Calu3 (cell line): ENCODE measurements at places on chromosomes 11 and 22. TPM values are rescaled to one million over a fixed set of nuclear protein-coding genes. Genes with fewer than 3 reads are reported as not detected.
A peak's percentile ranks its signal among the peaks of the same experiment; 100 is the strongest.

- DNase-seq, result no peak
- no peak overlapping the region for H3K27ac ChIP-seq
- no peak overlapping the region for H3K4me3 ChIP-seq
- no peaks in the 10 kb centered on the region for H3K27me3 ChIP-seq
These were observed 144.9 kb downstream of the PGR start for GRCh38 chr11:100984668-100985067.

- DNase-seq, result no peak
- no peaks in the 10 kb centered on the region for H3K27me3 ChIP-seq
- H3K36me3 ChIP-seq, result no peaks in the 10 kb centered on the region
- H3K4me3 ChIP-seq, result no peak overlapping the region
These were observed 133.2 kb downstream of the SLC1A2 start for GRCh38 chr11:35286126-35286525.

- H3K27me3 ChIP-seq, result peaks cover 13% of the 10 kb centered on the region
- H3K36me3 ChIP-seq, result peaks cover 27% of the 10 kb centered on the region
- DNase-seq, result peak; percentile 29
- no peaks in the 10 kb centered on the region for H3K4me1 ChIP-seq
- H3K27ac ChIP-seq, result peak overlapping the region; percentile 23
- H3K4me3 ChIP-seq, result peak overlapping the region; percentile 78
These were observed 1.1 kb upstream of the NECTIN1 start for GRCh38 chr11:119729951-119730613.

- no peak for DNase-seq
- no peak overlapping the region for H3K27ac ChIP-seq
- no peaks in the 10 kb centered on the region for H3K4me1 ChIP-seq
- H3K4me3 ChIP-seq, result no peak overlapping the region
- H3K27me3 ChIP-seq, result no peaks in the 10 kb centered on the region
These were observed 36.1 kb upstream of the OR8B8 start for GRCh38 chr11:124481365-124482323.

DNA sequence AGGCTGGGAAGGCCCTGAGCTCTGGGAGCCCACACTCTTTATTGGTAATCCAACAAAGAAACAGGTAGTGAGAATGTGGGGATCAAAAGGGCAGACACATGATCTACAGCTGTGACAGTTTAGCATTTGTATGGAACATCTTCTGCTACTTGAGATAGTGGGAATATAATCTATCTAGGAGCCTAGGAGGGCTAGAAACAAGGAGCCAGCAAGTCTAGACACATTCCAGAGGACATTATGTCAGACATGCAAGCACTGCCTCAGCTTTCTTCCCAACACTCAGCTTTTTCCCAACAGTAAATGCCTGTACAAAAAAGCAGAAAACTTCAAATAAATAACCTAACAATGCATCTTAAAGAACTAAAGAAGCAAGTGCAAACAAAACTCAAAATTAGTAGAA, 1150.6 kb upstream of the RAG2 start:
- H3K27ac ChIP-seq, result no peak overlapping the region
- H3K36me3 ChIP-seq, result no peaks in the 10 kb centered on the region
- H3K4me3 ChIP-seq, result no peak overlapping the region
- no peaks in the 10 kb centered on the region for H3K27me3 ChIP-seq

DNA sequence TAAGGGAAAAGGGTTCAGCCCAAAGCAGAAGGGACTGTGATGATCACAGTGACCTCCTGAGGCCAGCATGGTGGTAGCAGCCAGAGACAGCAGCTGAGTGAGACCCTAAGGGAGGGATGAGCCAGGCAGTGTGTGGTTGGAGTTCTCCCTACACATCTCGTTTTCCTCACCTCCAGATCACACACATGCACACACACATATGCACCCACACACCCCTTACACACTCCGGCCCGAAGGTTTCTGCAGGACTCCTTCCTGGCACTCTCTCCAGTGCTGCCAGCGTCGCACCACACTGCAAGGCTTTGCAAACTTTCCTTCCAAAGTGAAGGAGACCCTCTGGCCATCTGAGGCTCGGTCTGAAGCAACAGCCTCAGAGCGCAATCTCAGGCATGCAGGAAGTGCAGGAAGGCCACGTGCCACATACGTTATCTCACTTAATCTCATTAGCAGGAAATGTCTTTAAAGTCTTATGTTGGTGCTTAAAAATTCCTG, 26.9 kb upstream of the TP53I11 start:
- peak; percentile 42 for DNase-seq
- H3K36me3 ChIP-seq, result peaks cover 16% of the 10 kb centered on the region
- H3K27me3 ChIP-seq, result peaks cover 8% of the 10 kb centered on the region
- H3K4me1 ChIP-seq, result no peaks in the 10 kb centered on the region
- H3K27ac ChIP-seq, result no peak overlapping the region

DNA sequence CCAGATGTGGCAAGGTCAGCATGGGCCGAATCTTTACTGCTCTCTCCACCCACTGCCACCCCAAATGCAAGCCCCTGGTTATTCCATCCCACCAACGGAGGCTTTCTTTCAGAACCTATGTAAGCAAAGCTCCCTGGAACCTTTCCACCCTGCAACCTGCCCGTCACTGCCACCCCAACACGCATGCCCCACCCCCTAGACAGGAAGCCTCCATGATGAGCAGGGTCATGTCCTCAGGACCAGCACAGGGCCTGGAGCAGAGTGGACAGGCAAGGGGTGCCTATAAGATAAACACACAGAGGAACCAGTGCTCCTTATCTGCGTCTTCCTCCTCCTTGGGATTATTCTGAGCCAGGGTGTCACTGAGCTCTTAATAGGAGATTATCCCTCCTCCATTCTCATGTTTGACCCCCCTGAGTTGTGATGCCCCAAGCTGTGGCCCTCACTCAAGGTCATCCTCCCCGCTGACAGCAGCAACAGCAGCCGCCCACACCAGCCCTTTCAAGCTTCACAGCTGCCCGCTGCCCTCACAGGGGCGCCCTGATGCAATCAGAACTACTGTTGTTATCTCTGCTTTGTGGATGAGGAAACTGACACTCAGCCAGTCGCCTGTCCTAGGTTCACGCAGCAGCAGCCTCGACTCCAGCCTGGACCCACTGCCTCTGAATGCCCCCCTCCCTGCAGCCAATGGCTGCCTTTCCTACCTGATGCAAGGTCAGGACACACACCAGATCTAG, 647.3 kb downstream of the TBC1D22A start:
- H3K4me1 ChIP-seq, result no peaks in the 10 kb centered on the region
- no peak for DNase-seq
- H3K36me3 ChIP-seq, result no peaks in the 10 kb centered on the region
- peaks cover 29% of the 10 kb centered on the region for H3K27me3 ChIP-seq
- H3K27ac ChIP-seq, result no peak overlapping the region

- no peak for DNase-seq
- H3K4me3 ChIP-seq, result no peak overlapping the region
- H3K4me1 ChIP-seq, result peaks cover 20% of the 10 kb centered on the region
- H3K36me3 ChIP-seq, result peaks cover 46% of the 10 kb centered on the region
- no peak overlapping the region for H3K27ac ChIP-seq
These were observed 4.8 kb upstream of the NAP1L4 start for GRCh38 chr11:2996976-2997375.

- H3K4me1 ChIP-seq, result no peaks in the 10 kb centered on the region
- no peaks in the 10 kb centered on the region for H3K27me3 ChIP-seq
- no peak overlapping the region for H3K27ac ChIP-seq
- H3K4me3 ChIP-seq, result no peak overlapping the region
- no peak for DNase-seq
- no peaks in the 10 kb centered on the region for H3K36me3 ChIP-seq
These were observed 225.2 kb upstream of the PGR start for GRCh38 chr11:101354801-101355200.

DNA sequence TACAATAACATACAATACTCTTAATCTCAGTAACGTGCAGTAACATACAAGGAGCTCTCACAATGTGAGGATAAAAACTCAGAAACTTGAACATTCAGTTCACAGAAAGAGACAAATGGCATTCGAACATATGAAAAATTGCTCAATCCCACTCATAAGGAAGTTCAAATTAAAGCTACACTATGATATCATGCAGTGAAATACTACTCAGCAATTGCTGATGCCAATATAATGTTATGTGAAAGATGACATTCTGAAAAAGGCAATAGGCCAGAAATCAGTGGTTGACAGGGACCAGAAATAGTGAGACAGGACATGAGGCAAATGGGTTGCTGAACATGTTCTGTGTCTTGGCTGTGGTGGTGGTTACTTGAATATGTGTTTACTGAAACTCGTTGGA, 33.7 kb upstream of the PITPNB start:
- H3K36me3 ChIP-seq, result no peaks in the 10 kb centered on the region
- H3K27me3 ChIP-seq, result no peaks in the 10 kb centered on the region
- no peak for DNase-seq
- H3K4me3 ChIP-seq, result no peak overlapping the region
- H3K4me1 ChIP-seq, result peaks cover 10% of the 10 kb centered on the region

DNA sequence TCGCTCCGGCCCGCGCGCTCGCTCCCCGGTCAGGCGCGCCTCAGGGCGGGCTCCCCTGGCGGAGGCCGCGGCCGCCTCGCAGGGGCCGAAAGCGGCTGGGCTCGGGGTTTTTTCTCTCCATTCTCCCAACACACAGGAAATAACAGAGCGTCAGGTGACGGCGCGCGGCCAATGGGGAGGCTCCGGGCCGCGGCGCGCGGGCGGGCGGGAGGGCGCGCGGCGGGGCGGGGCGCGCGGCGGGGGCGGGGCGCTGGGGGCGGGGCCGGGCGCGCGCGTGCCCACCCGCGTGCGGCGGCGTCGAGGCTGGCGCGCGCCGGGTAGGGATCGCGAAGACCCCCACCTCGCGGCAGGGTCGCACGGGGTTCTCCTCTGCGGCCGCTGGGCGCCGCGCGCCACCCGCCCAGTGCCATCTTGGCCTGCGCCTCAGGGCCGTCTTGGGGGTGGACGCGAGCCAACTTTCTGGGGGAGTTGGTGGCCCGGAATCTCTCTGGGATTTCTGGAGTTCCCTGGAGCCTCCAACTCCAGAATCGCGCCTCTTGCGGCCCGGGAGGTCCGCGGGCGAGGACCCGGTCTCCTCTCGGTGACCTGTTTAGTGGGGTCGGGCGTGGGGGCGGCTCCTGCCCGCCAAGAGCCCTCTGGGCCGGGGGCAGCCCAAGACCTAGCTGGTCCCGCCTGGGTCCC, at the start of gene TCF20:
TSS of gene TCF20 (minus strand) at position 144 of the 681 bp plus-strand sequence. CDS start 55,348 bp downstream, outside the sequence.
- peak; percentile 80 for DNase-seq
- peak within 1 kb of the TSS; percentile 97 for H3K4me3 ChIP-seq
- H3K27ac ChIP-seq, result peak within 1 kb of the TSS; percentile 78
- peaks cover 9% of the 10 kb centered on the region for H3K4me1 ChIP-seq
- H3K36me3 ChIP-seq, result peaks cover 37% of the 10 kb centered on the region

GRCh38 chr11:67694875-67695555, 20.6 kb upstream of the ALDH3B2 start:
- H3K4me1 ChIP-seq, result peaks cover 9% of the 10 kb centered on the region
- no peak overlapping the region for H3K4me3 ChIP-seq
- no peak for DNase-seq
- no peaks in the 10 kb centered on the region for H3K36me3 ChIP-seq
- no peak overlapping the region for H3K27ac ChIP-seq

DNA sequence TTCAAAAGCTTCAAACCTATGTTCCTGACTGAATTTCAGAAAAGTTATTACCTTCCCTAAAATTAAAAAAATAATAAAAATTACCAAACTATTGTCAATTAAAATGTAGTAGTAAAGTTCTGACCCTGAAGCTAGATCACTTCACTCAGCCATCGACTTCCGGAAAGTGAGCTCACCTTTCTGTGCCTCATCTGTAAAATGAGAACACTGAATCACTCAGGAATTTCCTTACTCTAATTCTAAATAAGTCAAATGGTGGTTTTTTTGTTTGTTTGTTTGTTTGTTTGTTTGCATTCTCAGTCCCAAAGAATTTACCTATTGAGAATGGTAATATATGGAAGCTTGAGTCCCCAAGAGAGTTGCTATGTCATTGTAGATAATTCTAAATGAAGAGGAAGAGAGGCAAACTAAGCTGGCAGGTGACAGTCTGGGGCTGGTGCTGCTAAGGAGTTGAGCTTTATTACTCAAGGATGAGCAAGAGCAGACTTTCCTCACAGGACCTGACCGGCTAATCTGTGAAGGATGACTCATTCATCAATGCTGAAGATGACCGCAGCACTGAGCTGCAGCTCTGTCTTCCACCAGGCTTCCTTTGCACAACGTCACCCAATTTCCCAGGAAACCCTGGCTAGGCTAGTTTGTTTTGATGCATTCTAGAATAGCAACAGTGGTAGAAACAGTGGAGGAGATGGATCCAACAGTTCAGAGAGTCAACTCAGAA, 248.8 kb downstream of the RAB38 start:
- H3K4me3 ChIP-seq, result no peak overlapping the region
- H3K4me1 ChIP-seq, result no peaks in the 10 kb centered on the region
- no peaks in the 10 kb centered on the region for H3K36me3 ChIP-seq
- H3K27me3 ChIP-seq, result no peaks in the 10 kb centered on the region
- H3K27ac ChIP-seq, result no peak overlapping the region

DNA sequence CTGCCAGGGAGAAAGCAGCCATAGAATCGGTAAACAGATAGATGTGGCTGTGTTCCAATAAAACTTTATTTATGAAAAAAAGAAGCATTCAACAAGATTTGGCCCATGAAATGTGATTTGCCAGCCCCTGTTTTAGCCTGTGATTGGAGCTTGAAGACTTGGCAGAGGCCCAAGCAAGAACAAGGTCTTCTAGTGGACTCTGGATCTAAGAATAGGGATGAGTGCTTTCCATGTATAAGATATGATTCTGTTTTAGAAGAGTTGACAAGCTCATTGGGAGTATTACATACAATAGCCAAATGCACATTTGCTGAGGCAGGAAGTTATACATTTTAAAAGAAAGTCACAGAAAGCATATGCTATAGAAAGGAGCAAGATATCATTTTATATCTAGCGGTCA, 175.6 kb upstream of the LUZP2 start:
- no peaks in the 10 kb centered on the region for H3K36me3 ChIP-seq
- no peaks in the 10 kb centered on the region for H3K4me1 ChIP-seq
- H3K27ac ChIP-seq, result no peak overlapping the region

MRGPRX3 gene
- not detected in 2 replicates for total RNA-seq

CRYAB gene
- 0.66 and 1.9 TPM in 2 replicates for total RNA-seq

PNPLA2 gene
- 134 and 151 TPM in 2 replicates for total RNA-seq

TMEM191B gene
- 2.4 TPM in 1 of 2 replicates, not detected in the other for total RNA-seq

EIF4G2 gene
- 690 and 772 TPM in 2 replicates for total RNA-seq

LAYN gene
- 0.32 and 0.47 TPM in 2 replicates for total RNA-seq

TCN1 gene
- total RNA-seq, result 335 and 428 TPM in 2 replicates

KCTD14 gene
- 13.2 and 17.6 TPM in 2 replicates for total RNA-seq

TEX54 gene
- not detected in 2 replicates for total RNA-seq

TREH gene
- 0.21 and 0.49 TPM in 2 replicates for total RNA-seq

APLNR gene
- not detected in 2 replicates for total RNA-seq

CABP4 gene
- total RNA-seq, result 24.8 and 25.4 TPM in 2 replicates

RAG2 gene
- not detected in 2 replicates for total RNA-seq
